HepG2 (cell line): ENCODE measurements at places on chromosomes 3 and 15.

GRCh38 chr15:43867096-43867495 is 40.3 kb downstream of the WDR76 start:
- no peak for DNase-seq

- DNase-seq = no peak
These were observed 4.4 kb downstream of the SH3BP5 start for GRCh38 chr3:15327941-15328340.

- peak; percentile 79 for DNase-seq
These were observed at the start of gene GHRL for GRCh38 chr3:10292505-10293419. TSS of gene GHRL (minus strand) at chr3:10292947. CDS start at chr3:10290180, 2,767 bp downstream.

GRCh38 chr3:9750556-9751411 is 1.0 kb downstream of the OGG1 start:
- DNase-seq = peak; percentile 53

GRCh38 chr15:48536681-48537091 is 108.8 kb downstream of the FBN1 start:
- no peak for DNase-seq

DNA sequence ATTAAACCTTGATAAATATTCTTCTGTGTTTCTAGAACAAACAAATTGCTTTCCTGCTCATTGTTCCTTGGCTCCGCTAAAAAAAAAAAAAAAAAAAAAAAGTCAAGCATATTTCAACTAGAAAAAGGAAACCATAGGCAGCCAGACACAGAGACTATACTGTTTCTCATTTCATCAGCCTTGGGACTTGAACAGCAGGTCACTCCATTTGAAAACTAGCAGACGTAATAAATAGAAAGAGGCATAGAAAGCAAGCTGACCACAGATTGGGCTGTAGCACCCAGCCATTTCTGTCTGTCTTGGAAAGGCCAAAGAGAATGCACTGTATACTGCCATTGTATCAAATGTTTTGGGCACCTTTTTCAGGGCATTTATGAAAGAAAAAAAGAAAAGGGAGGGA is 697.1 kb downstream of the NLGN1 start:
- no peak for DNase-seq

- peak; percentile 54 for DNase-seq
These were observed 795.0 kb downstream of the ROBO1 start for GRCh38 chr3:78972617-78973301.

GRCh38 chr3:122886251-122886650 is 91.4 kb downstream of the SLC49A4 start:
- no peak for DNase-seq

- DNase-seq = peak; percentile 90
These were observed 36.0 kb downstream of the FOXP1 start for GRCh38 chr3:71547249-71548198.

DNA sequence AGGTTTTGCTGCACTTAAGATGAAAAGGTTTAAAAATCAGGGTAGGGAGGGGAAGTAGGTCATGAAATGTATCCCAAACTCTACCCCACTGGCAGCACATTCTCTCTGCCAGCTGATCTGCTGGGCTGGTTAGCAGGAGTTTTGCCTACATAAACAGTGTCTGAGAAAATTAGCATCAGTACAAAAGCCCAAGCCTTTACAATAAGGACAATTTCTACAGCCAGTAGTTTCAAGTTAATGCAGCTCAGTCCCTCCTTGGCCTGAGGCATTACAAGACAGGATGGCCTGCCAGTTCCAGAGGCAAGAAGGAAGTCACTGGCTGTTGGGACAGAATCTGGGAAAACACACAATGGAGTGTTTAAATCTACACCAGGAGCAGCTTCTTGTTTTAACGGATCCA is 32.8 kb downstream of the NCEH1 start:
- no peak for DNase-seq

- no peak for DNase-seq
These were observed 217.7 kb downstream of the ARPP21 start for GRCh38 chr3:35857004-35857403.

DNA sequence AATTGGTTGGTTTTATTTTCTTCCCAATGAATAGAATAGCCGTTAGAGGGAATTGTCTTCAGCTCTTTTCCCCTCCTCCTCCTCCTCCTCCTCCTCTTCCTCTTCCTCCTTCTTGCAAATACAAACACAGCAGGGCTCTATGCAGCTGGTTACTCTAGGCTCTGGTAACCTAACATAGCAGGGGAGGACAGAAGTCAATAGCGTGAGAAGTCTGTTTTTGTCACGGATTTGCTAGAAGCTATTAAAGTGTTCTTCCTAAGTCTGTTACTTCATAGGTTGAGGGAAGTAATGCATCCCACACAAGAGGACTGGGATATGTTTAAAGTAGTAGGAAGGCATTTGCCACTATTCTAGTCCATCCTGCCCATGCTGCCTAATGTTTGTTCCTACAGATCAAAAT is 374.7 kb upstream of the TPRG1 start:
- no peak for DNase-seq

- peak; percentile 27 for DNase-seq
These were observed 21.9 kb downstream of the HCN4 start for GRCh38 chr15:73346735-73347312.

GRCh38 chr3:65576966-65577365 is 461.8 kb downstream of the MAGI1 start:
- no peak for DNase-seq

GRCh38 chr3:194572143-194572789 is 61.0 kb downstream of the TMEM44 start:
- peak; percentile 90 for DNase-seq

GRCh38 chr3:138043266-138044029 is 33.5 kb downstream of the CLDN18 start:
- DNase-seq = no peak

- no peak for DNase-seq
These were observed 21.3 kb downstream of the PGPEP1L start for GRCh38 chr15:98986281-98986680.

GRCh38 chr3:183230826-183231225 is 22.2 kb upstream of the B3GNT5 start:
- no peak for DNase-seq

DNA sequence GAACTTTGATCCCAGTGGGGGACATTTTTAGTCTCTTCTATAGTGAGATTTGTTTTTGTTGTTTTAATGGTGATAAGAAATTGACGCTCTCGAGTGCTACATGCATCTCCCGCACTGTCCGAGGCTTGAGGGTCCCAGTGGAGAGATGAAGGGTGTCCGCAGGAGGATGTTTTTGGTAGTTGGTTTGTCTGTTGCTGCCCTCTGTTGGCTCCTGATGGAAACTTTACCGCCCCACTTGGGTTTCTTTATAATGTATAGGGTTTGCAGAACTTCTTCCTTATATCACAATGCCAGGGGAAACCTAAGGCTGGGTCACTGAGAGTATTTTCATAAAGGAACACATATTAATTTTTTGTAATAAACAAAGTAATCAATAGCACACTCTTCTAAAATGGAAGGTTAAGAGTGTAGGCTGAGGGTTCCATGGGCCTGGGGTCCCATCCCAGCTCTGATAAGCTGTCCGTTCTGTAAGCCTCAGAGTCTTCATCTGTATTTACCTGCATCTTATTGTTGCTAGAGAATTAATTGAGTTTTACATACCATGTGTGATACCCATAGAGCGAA is 185.3 kb upstream of the FEZF2 start:
- DNase-seq = peak; percentile 7

- no peak for DNase-seq
These were observed 522.5 kb upstream of the AGTR1 start for GRCh38 chr3:148175214-148175613.

- no peak for DNase-seq
These were observed 5.2 kb upstream of the ATP13A3 start for GRCh38 chr3:194492001-194492400.

DNA sequence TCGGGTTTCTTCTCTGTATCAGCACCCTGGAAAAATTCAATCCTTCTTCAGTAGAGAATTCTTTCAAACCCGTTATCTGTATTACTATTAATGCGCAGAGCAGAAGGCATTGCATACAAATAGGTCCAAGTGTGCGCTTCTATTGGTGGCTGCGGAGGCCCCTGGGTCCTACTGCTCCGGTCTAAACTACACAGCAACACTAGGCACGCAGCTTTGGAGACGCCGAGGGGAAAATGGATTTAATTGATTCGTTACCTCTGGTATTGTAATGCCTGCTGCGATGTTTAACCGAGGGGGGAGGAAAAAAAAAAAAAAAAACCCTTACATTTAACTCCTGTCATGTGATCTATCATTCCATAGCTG is at the start of gene ROBO1:
Gene ROBO1 (minus strand): TSS at position 94 of the 363 bp plus-strand sequence.
- no peak for DNase-seq

GRCh38 chr3:108251265-108251664 is 29.0 kb upstream of the IFT57 start:
- peak; percentile 2 for DNase-seq

- DNase-seq = no peak
These were observed 341.4 kb downstream of the CNTN3 start for GRCh38 chr3:74273091-74273490.

GRCh38 chr3:197545571-197545970 is 10.2 kb downstream of the BDH1 start:
- no peak for DNase-seq

DNA sequence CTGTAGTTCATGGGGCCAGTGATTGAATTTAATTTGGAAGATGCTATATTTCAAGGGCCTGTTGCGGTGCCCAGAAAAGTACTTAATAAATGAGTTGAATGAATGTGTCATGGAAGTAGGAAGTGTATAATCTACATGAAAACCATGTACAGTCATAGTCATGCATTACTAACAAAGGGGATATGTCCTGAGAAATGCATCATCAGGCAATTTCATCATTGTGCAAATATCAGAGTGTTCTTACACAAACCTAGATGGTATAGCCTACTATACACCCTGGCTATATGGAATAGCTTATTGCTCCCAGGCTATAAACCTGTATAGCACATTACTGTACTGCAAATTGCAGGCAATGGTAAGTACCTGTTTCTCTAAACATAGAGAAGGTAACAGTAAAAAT is 10.7 kb upstream of the MYO5C start:
- DNase-seq = no peak

DNA sequence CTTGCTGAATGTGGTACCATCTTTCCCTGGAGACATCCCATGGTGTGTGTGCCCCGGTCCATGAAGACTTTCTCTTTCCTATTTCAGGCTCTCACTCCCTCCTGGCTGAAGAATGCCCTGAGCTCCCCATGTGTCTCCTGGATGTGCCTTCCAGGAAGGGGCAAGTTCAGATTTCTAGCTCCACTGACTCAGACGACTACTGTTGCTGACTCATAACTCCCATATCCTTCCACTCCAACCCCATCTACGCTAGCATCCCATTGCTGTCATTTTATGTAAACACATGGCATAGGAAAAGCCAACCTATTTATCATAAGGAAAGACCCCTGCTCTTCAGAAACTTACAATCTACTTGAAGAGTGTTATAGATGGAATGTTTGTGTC is 95.0 kb downstream of the ADCY5 start:
- DNase-seq = no peak

DNA sequence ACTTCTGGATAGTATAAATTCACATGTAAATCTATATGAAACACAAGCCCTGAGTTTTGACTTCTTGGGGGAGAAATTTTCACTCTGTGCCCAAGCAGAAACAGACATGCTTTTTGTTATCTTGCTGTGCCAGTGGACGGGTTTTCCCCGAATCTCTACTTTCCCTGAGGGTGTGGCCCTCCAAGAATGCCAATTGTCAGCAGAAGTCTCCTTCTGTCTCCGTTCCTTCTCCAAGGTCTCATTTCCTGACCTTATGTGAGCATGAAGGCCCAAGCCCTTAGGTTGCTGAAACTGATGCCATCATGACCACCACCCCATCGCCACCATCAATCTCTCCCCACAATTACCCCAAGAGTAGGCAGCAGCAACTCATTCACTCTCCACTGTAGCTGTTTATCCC is 253.8 kb downstream of the XXYLT1 start:
- DNase-seq = no peak

DNA sequence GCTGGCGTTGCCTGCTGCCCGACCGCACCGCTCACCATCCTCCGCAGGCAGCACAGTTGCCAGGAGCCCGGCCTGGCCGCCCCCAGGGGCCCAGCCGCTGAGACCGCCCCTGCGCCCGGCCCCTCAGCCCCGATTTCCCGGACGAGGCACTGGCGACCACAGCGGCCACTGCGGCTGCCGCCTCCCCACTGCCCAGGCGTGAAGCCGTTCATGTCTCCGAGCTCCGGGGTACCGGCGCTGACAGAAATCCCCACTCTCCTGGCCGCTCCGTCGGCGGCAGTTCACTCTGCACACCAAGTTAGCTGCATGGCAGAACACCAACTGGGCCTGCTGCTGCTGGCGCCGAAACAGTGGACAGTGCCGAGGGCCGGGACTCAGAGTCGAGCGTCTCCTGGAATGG is 8.5 kb downstream of the SELENOT start:
- DNase-seq = no peak

GRCh38 chr15:65254356-65254755 is 32.3 kb downstream of the PARP16 start:
- no peak for DNase-seq

GRCh38 chr3:190382082-190382481 is 5.9 kb upstream of the CLDN16 start:
- DNase-seq = no peak

- no peak for DNase-seq
These were observed 7.0 kb upstream of the USP4 start for GRCh38 chr3:49346797-49347251.

DNA sequence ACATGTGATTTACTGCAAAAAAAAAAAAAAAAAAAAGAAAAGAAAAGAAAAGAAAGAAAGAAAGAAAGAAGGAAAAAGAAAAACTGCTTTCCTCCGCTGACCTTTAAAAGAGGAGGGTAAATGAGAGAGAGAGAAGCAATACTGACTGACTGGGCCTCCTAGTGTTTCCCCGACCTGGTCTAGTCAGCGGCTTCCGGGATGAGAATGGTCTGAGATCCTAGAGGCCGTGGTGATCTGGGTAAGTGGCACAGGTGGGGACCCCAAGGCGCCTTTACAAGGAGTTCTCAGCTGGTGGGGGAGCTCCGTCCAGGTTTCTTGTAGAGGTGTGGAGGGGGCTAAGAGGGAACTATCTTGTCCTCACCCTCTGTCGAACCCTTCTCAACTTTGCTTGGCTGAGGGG is 223.1 kb downstream of the MEIS2 start:
- no peak for DNase-seq

- DNase-seq = no peak
These were observed 57.3 kb downstream of the ROBO2 start for GRCh38 chr3:77096966-77097890.

DNA sequence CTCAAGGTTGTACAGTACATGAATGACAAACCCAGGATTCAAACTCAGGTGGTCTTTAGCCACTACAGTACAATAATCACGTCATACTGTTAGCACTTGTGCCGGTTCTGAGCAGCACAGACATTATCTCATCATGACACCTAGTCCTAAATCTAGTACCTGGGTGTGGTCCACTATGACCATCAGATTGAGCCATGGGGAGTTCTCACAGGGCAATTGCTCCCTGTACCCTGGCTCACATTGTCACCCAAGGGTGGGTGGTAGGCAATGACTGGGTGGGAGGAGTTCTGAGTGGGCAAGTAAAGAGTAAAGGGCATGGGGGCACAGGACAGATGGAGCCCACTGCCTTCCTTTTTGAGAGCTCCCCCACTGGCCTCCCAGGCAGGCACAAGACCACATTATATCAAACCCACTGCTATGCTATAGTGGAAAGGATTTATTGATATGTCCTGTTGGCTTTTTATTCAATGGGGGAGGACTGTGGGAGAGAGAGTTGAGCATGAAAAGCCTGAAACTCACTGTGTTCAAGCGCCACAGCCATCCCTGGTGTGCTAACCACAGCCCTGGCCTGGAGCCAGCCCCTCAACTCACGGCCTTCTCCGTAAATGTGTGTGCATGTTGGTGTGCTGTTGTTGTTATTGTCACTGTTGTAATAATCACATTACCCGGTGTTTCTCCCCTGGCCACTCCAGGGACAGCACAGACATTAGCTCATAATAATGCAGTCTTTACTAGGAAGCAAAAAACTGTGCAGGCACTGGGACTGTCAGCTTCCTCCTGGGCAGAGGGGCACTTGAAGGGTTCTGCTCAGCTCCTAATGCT is 27.3 kb downstream of the ADCY5 start:
- no peak for DNase-seq
